ENCODE measurements at places on chromosomes 7 and 10.

DNA sequence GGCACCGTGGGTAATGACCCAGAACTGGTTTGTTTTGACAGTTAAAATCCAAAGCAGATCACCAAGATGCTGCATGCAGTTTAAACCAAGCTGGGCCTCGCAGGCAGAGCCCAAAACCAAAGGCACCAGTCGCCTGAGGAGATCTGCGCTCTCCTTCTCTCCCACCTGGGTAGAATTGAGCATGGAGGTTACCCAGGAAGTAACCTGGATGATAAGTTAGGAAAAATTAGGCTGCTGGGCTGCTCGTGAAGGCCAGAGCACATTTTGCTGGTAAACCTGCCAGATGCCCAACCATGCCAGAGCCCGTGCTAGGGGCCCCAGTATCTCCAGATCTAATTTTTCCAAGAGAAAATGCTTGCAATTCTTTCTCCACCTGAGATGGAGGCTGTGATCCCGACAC is 388.3 kb upstream of the MGMT start:
- DNase-seq, result no peak

DNA sequence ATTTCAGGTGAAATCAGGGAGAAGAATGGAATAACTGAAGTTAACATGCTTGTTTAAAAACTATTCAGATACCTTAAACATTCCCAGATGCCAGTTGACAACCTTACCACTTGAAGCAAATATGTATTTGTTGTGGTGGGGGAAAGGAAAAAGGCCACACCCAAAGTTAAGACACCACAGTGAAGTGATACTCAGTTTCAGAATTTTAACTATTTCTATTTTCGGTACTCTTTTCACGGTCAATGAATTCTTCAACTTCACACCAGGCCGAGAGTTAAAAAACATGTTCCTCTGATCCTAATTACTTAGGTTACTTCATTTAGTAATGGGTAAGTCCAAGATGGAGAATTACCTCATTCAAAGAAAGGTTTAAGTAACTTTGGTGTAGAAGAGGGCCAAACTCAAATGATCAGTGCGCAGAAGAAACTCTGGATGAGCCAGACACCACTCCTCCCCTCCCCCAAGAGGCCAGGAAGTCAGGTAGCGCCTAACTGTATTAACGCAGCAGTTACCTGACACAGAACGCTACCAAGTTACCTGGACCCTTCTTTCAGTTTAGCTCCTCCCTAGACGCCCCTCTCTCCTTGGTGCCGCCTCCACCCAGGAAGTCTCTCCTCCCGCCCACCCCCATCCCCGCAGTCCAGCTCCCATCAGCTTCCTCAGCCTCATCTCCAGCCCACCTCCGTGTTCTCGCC is 700 bp downstream of the MTPN start:
- DNase-seq, result no peak

DNA sequence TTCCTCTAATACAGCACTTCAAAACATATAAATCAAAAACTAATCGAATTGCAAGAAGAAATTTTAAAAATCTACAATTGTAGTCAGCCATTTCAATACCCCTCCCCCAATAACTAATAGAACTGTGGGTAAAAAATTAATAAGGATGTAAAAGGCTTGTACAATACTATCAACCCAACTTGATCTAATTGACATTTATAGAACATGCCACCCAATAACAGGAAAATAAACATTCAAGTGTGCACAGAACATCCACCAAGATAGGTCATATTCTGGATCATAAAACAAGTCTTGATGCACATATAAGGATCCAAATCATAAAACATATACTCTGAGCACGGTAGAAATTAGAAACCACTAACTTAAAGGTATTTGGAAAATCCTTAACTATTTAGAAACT is 4.0 kb upstream of the GPAM start:
- DNase-seq, result no peak

- DNase-seq, result no peak
Observed at GRCh38 chr7:21762469-21762868, 183.2 kb downstream of the CDCA7L start.

- peak; percentile 20 for DNase-seq
Observed at GRCh38 chr10:70672165-70673042, at the start of gene ADAMTS14. Gene ADAMTS14, plus strand, starts transcription at chr10:70672506. Its CDS starts 297 bp downstream, at chr10:70672803.

- DNase-seq, result no peak
Observed at GRCh38 chr10:84933402-84933801, 605.0 kb downstream of the CCSER2 start.

DNA sequence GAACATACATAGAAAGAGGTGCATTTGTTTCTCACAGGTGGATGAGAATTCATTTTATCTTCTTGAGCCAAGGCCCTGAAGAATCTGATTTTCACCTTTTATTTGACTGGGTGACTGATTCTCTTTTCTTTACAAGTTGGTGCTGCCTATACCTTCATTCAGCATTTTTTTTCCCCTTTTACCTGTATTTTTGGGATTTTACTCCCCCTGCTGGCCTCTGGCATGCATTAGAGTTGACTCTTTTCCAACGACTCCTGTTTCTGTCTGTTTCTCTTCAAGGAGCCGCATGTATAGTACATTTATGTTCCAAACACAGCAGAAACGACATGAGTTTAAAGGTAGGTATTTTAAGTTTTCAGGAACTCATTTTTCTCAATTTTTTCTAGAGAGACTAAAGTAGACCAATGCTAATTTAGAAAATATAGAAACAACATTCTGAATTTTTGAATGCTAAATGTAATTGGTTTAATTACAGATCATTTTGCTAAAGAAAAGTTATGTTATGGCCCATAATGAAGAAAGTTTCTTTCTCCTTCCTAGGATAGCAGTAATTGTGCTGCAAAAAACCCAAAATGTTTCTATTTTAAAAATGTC is 149.8 kb upstream of the HDAC9 start:
- no peak for DNase-seq

- DNase-seq, result no peak
Observed at GRCh38 chr7:140209866-140210609, 33.3 kb upstream of the KDM7A start.

GRCh38 chr10:63883861-63884260 is 362.7 kb downstream of the REEP3 start:
- DNase-seq, result no peak

DNA sequence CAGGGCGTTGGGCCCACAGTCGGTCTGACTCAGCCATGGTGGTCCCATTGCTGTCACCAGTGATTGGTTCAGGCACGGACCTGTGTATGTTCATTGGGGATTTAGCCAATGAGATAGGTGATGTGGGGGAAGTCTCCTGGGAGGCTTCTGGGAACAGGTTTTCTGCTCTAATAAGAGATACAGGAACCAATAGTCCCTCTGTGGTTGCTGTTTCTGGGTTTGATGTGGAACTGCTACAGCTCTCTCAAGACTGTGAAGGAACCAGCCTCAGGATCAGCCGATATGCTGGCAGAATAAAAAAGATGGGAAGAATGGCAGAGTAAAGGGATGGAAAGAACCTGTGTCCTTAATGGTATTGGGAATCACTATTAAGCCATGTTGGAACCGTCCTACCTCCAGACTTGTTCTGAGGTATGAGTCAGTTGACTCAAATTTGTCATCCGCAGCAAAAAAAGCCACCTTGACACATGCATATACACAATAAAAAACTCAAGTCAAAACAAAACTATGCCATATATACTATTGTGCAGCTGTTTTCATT is 70.6 kb downstream of the MCMBP start:
- DNase-seq, result no peak

DNA sequence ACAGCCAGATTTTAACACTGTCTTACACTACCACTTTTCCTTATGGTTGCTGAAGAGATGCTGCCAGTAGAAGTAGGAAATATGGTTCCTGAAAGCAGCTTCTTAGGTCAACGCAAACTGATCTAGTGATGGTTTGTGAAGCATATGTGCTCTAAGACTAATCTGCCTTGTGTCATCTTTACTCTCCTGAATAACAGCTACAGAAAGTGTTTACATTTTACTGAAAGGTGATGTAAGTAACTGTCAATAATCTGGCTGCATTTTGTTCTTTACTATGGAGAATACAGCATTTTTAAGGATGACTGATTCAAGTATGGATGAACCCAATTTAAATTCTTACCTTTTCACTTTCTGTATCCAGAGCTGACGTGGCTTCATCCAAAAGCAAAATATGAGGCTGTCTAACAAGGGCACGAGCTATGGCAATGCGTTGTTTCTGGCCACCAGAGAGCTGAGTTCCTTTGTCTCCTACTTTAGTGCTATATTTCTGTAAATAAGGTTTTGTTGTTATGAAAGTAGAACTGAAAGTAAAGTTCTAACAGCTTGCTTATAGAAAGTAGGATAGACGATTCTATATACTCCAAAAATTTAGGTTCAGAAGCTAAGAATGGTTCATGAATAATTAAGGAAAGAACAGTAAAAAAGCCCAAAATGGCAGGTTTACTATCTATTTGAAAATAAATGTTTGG is 30.2 kb upstream of the ABCB4 start:
- DNase-seq, result no peak

DNA sequence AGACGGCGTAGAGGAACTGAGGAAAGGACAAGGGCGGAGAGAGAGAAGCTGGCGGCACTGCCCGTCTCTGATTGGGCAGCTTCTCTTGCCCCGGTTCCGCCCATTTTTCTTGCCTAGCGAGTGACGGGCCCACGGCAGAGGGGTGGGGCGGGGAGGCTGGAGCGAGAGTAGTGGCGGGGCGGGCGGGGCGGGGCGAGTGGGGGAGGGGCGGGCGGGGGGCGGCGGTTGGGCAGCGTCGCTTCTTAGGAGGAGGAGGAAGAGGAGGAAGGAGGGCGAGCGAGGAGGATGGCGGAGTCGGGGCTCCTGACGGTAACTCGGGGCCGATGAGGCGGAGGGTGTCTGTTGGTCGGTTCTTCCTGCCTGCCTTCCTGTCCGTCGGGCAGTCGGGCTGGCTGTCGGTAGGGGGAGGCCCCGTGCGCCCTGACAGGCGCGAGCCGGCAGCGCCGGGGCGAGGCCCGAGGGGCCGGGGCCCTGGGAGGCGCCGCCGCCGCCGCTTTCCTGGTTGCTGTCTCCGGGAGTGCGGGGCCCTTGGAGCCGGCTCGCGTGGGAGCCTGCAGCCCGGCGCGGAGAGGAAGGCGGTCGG is at the start of gene SHOC2:
Gene SHOC2, plus strand, starts transcription at position 256 of the 583 bp plus-strand sequence. CDS start 44,755 bp downstream, outside the sequence.
- DNase-seq, result peak; percentile 88

GRCh38 chr10:89001024-89001728 is 10.6 kb downstream of the FAS start:
- DNase-seq, result no peak

Data from activated gamma-delta T cell (primary cell).